Neural progenitor cell (in vitro differentiated cells): ENCODE measurements at places on chromosomes 6 and 20. TPM values are rescaled to one million over a fixed set of nuclear protein-coding genes. Genes with fewer than 3 reads are reported as not detected.

DNA sequence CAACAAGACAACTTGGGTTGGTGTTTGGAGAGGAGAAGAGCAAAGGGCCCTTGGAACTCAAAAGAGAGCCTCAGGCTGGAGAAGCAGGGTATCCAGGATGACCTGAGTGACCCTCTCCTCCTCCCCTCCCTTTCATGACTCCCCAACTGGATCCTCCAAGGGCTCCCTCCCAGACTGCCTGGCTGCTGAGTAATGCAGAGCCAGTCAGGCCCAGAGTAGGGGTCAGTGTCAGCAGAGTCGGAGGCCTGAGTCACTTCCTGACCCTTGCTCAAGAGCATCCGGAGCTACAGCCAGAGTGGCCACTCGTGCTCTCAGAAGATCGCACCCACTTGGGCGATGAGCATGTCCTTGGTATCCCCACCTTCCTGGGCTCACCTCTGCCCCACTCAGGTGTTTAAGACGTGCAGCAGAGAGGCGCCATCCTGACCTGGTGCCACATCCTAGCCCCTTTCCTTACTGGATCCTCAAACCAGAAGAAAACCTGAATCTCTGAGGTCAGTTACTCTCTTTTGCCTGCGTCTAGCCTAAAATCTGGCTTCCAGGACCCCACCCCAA lies 2.8 kb upstream of the MAPK13 start:
- peaks cover 9% of the 10 kb centered on the region for H3K4me1 ChIP-seq
- peaks cover 41% of the 10 kb centered on the region for H3K27me3 ChIP-seq
- no peak overlapping the region for H3K4me3 ChIP-seq
- no peaks in the 10 kb centered on the region for H3K36me3 ChIP-seq
- no peak overlapping the region for H3K27ac ChIP-seq

DNA sequence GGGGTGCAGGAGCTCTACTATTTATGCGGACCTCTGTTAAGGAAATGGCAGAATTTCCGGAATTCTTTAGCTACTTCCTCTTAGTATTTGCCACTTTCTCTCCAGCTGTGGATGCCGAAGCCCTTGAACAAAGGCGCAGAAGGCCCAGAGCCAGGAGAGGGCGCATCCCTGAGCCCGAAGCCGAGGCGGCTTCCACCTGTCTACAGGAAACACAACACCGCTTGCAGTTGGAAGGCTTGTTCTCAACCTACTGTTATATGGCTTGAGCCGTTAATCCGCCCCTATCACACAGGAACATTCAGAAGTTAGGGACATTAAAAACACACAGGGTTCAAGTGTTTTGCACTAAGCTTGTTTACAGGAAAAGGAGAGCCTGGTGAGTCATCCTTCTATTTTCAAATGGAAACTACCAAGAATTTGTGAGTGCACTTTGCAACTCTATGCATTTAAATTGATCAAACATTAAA lies 417.1 kb downstream of the BCKDHB start:
- no peaks in the 10 kb centered on the region for H3K27me3 ChIP-seq
- H3K4me3 ChIP-seq = no peak overlapping the region
- H3K36me3 ChIP-seq = no peaks in the 10 kb centered on the region
- no peak overlapping the region for H3K27ac ChIP-seq

The RAET1E gene
- total RNA-seq = not detected in 2 replicates

DNA sequence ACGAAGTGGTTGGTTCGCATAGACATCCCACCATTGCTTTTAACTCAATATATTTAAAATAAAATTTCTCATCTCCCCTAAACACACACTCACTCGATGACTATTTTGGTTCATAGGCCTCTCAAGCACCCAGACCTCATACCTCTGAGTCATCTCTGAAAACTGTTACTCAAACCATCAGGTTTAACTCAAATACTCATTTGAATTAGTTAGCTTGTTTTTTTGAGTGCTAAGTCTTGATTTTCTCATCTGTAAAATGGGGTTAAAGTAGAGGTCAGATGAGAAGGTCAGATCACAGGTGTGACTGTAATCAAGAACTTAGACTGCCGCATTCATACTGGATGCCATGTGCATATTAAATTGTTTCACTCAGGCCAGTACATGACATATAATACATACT lies 243.9 kb upstream of the TENT5A start:
- no peak for DNase-seq
- peaks cover 20% of the 10 kb centered on the region for H3K4me1 ChIP-seq
- no peaks in the 10 kb centered on the region for H3K36me3 ChIP-seq
- H3K27me3 ChIP-seq = no peaks in the 10 kb centered on the region
- H3K4me3 ChIP-seq = no peak overlapping the region
- no peak overlapping the region for H3K27ac ChIP-seq

The ECT2L gene
- 0.06 TPM in 1 of 2 replicates, not detected in the other for total RNA-seq

- no peak for DNase-seq
- H3K4me1 ChIP-seq = peaks cover 6% of the 10 kb centered on the region
- H3K27me3 ChIP-seq = no peaks in the 10 kb centered on the region
- H3K27ac ChIP-seq = no peak overlapping the region
Observed at GRCh38 chr6:170253226-170253909, 37.5 kb downstream of the DLL1 start.

GRCh38 chr6:144912474-144912873 lies 627.3 kb downstream of the UTRN start:
- H3K27me3 ChIP-seq = no peaks in the 10 kb centered on the region
- H3K36me3 ChIP-seq = no peaks in the 10 kb centered on the region
- no peak overlapping the region for H3K4me3 ChIP-seq
- H3K27ac ChIP-seq = no peak overlapping the region
- DNase-seq = no peak
- H3K4me1 ChIP-seq = no peaks in the 10 kb centered on the region
